ENCODE measurements at places on chromosomes 3 and 15. TPM values are rescaled to one million over a fixed set of nuclear protein-coding genes. Genes with fewer than 3 reads are reported as not detected.

- DNase-seq = no peak
Measured at GRCh38 chr3:25663347-25663868, 1.3 kb downstream of the TOP2B start.

GRCh38 chr3:16496008-16496407 lies 17.5 kb downstream of the RFTN1 start:
- no peak for DNase-seq

The GP5 gene
- total RNA-seq = 0.08 TPM

DNA sequence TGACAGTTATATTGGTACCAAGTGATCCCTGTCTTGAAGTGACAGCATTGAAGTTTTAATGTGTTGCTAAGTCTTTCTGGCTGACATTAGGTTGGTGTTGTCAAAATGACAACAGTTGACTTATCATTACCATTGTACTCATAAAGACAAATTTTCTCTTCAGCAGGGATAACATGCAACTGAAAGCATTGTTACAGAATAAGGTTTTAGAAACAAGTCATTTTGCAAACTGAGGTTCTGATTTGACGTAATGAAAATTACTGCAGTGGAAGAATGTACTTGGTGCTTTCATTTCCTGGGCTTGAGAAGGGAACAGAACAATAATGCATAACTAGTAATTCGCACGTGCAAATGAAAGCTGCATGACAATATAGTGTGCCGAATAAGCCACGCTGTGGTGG lies 75.1 kb downstream of the MOBP start:
- DNase-seq = no peak

DNA sequence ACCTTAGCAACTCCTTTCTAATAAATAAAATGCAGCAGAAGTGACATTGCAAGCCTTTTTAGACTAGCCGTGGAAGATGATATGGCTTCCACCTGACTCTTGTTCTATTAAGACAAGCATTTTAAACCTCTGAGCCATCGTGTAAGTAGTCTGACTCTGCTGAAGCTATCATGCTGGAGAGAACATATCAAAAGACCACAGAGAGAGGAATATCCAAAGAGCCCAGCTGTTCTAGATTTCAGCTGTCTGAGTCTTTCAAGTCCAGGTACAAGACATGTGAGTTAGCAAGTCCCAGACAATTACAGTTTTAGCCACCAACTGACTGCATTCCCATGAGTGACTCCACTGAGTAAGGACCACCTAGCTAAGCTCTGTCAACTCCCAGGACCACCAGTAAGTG lies 517.0 kb upstream of the NAALADL2 start:
- DNase-seq = no peak

DNA sequence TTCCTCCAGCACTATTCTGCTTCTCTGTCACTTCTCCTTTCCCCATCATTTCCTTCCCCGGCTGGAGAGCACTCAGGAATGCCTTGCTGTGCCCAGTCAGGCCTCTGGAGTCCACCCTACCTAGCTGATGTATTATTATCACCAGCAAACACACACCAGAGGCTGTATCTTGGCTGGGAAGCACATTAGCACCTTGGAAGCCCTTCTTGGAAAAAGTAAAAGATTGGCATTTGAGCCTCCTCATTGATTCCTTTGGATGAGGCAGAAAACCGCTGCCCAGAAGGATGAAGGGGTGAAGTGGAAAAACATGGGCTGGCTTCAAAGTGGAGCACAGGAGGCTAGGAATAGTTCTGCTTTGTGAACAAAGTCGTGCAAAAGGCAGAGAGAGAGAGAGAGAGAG lies 244.3 kb downstream of the RPLP1 start:
- no peak for DNase-seq

The GOLGA6A gene
- not detected for total RNA-seq

- DNase-seq = no peak
Measured at GRCh38 chr15:29890336-29891095, 68.2 kb upstream of the TJP1 start.

The NR2C2 gene
- total RNA-seq = 22.3 TPM

GRCh38 chr3:135694142-135694541 lies 271.4 kb upstream of the PPP2R3A start:
- no peak for DNase-seq

- DNase-seq = no peak
Measured at GRCh38 chr15:57218826-57219576, 157.3 kb upstream of the CGNL1 start.

The ABHD14A gene
- 31.3 TPM for total RNA-seq

The GALNT15 gene
- 83.1 TPM for total RNA-seq

The FOXB1 gene
- not detected for total RNA-seq

- no peak for DNase-seq
Measured at GRCh38 chr15:79357566-79357965, 46.7 kb downstream of the TMED3 start.

The GPR87 gene
- not detected for total RNA-seq

GRCh38 chr3:28013864-28014473 lies 227.4 kb upstream of the CMC1 start:
- DNase-seq = no peak

The CSPG4 gene
- 32.6 TPM for total RNA-seq

The TMEM266 gene
- 0.20 TPM for total RNA-seq

The SLC22A13 gene
- total RNA-seq = not detected

The KLHL6 gene
- 1.4 TPM for total RNA-seq

- DNase-seq = no peak
Measured at GRCh38 chr3:179688850-179689249, 36.0 kb downstream of the USP13 start.

The CAPN3 gene
- 5.3 TPM for total RNA-seq

- peak; percentile 64 for DNase-seq
Measured at GRCh38 chr3:127011270-127011992, 28.5 kb downstream of the PLXNA1 start.

DNA sequence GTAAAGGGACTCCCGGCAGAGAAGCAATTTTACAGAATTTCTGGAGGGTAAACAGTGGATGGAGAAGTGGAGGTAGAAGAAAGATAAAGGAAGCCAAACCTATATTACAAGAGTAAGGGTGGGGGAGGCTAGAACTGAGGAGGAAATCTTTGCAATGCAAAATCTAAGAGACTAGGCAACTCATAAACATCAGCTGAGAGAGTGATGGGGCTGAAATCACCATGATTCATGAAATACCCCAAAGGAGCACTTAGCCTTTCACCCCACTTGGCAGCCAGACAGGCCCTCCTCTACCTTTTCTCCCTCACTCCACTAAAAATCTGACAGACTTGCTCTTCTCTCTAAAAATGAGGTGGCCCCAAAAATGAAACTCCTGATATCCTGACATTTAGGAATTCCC lies 19.5 kb upstream of the ZBTB38 start:
- DNase-seq = no peak

- no peak for DNase-seq
Measured at GRCh38 chr3:64380546-64380945, 155.3 kb upstream of the PRICKLE2 start.

GRCh38 chr3:189632242-189632641 lies 1.1 kb downstream of the TP63 start:
- no peak for DNase-seq

The SLITRK3 gene
- total RNA-seq = 1.9 TPM

DNA sequence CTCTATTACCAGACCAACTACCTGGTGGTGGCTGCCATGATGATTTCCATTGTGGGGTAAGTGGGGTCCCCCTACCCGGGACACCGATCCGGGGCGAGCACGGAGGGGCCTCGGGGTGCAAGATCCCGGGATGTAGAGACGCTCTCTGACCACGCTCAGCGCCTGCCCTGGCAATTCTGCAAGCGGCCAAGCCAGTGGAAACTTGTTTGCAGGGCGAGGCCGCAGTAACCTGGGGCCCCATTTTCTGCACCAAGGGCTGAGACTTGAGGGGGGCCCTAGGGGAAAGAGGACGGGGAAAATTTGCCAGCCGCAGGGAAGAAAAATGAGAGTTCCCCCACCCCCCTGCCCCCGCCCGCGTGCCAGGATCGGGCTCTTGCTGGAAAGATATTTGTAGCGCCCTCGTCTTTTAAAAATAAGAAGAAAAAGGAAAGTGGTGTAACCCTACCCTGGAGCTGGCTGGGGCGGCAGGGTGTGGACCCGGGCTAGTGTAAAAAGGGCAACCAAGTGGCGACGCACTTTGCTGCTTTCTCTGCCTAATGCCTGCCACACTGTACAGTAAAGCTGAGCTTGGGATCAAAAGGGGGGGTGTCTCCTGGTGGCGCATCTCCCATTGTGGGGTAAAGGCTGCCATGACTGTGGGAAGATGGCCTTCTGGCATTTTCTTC lies 563 bp downstream of the ARL6IP5 start:
- no peak for DNase-seq

The EIF4A2 gene
- total RNA-seq = 302 TPM

GRCh38 chr3:48268936-48269561 lies 28.1 kb downstream of the ZNF589 start:
- no peak for DNase-seq

The ZPLD1 gene
- total RNA-seq = not detected

The LRRC34 gene
- total RNA-seq = 2.9 TPM

GRCh38 chr15:49235446-49236124 lies 65.5 kb downstream of the GALK2 start:
- no peak for DNase-seq

GRCh38 chr3:134353171-134353825 lies 20.9 kb downstream of the AMOTL2 start:
- DNase-seq = no peak

DNA sequence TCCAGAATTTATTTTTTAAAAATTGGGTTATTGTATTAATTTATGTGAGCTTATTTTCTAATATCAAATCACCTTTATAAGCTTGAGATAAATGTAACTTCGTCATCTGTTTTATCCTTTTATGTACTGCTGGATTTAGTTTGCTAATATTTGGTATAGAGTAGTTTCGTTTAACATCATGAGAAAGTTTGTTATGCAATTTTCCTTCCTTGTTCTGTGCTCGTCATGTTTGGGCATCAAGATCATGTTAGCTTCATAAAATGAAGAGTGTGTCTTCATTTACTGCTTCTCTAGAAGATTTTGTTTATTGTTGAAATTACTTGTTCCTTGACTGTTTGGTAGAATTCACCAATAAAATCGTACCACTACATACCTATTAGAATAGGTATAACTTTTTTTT lies 262.1 kb upstream of the SATB1 start:
- DNase-seq = no peak

The IP6K1 gene
- total RNA-seq = 30.9 TPM

- no peak for DNase-seq
Measured at GRCh38 chr3:12334786-12335185, 45.9 kb downstream of the PPARG start.

DNA sequence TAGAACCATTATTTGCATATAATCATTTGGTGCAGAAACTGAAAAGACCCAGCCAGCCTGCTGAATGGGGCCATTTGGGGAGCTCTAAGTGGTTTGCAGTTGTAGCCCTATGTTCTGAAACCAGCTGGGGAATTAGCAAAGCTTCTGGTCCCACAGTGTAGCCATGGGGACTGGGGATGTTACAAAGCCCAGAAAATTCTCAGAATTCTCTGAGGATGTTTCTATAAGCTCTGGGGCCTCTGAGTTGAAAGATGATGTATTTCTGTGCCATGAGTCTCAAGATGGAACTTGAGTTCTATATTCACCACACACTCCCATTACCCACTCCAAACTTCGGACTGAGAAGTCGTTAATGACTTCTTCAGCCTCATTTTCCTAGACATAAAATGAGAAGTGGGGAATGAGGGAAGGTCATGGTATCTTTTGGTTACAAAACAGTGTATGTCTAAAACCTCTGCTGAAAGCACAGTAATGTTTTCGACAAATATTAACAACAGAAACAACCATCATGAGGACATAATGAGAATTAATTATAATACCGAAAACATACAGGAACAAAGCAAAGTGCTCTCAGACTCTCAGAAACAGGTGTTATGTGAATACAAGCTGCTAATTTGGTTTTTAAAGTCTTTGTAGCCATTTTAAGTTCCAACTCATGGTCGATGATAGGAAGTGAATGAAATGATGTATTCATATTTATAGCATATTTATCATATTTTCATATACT lies 89.4 kb downstream of the RFTN1 start:
- DNase-seq = no peak

GRCh38 chr15:22265056-22265945 lies 185.0 kb downstream of the OR4M2 start:
- DNase-seq = no peak

GRCh38 chr3:53709256-53709655 lies 137.0 kb downstream of the CHDH start:
- DNase-seq = no peak

The CCDC50 gene
- 70.7 TPM for total RNA-seq

GRCh38 chr15:65653341-65653740 lies 31.6 kb downstream of the SLC24A1 start:
- no peak for DNase-seq

- no peak for DNase-seq
Measured at GRCh38 chr3:69511361-69511760, 125.5 kb upstream of the FRMD4B start.

- DNase-seq = no peak
Measured at GRCh38 chr3:18223571-18223970, 201.6 kb downstream of the SATB1 start.

DNA sequence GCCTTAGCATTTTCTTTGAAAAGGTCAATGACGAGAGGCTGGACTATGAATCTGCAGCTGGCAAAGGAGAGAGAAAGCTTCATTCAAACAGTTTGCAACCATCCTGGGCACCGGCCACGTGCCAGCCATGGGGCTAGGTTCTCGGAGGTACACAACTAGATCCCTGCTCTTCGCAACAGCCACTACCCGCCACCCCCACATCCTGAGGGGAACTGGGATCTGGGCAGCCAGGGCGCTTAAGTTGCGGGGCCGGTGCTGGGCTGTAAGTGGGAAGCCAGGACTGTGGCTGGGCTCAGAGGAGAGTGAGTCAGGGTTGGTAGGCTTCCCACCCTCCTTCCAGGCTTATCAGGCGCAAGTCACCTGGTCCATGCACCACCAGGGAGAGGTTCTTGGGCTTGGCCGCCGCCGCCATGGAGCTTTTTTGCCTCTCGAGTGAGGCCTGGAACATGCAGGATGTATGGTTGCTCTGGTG lies 95.0 kb upstream of the TERB2 start:
- no peak for DNase-seq

DNA sequence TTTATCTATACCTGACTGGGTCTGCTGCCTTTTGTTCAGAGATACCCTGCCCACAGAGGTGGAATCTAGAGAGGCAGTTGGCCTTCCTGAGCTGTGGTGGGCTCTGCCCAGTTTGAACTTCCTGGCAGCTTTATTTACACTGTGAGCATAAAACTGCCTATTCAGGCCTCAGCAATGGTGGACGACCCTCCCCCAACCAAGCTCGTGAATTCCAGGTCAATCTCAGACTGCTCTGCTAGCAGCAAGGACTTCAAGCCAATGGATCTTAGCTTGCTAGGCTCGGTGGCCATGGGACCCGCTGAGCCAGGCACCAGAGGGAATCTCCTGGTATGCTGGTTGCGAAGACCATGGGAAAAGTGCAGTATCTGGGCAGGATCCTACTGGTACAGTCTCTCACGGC lies 270.2 kb downstream of the CADM2 start:
- no peak for DNase-seq

The GNB5 gene
- total RNA-seq = 30.1 TPM

The EPB42 gene
- total RNA-seq = 1.1 TPM

The CLSTN2 gene
- total RNA-seq = 13.6 TPM

All from right atrium auricular region (tissue), 2 donors.